ENCODE measurements at places on chromosomes 16 and 17. TPM values are rescaled to one million over a fixed set of nuclear protein-coding genes. Genes with fewer than 3 reads are reported as not detected.

Gene ADAT1
- 63.6 TPM for total RNA-seq

Gene DOC2B
- total RNA-seq, result 0.24 TPM

Gene XAF1
- 36.3 TPM for total RNA-seq

Gene NLK
- total RNA-seq, result 12.9 TPM

Gene CD300H
- 18.3 TPM for total RNA-seq

Gene SLC5A11
- 0.80 TPM for total RNA-seq

Gene RNF157
- total RNA-seq, result 94.3 TPM

Gene UNC13D
- 194 TPM for total RNA-seq

Gene TP53TG3B
- total RNA-seq, result not detected

- peaks cover 5% of the 10 kb centered on the region for H3K27me3 ChIP-seq
- H3K4me3 ChIP-seq, result no peak overlapping the region
- H3K4me1 ChIP-seq, result no peaks in the 10 kb centered on the region
- no peak overlapping the region for H3K27ac ChIP-seq
- no peaks in the 10 kb centered on the region for H3K36me3 ChIP-seq
- DNase-seq, result no peak
Observed at GRCh38 chr17:76540381-76541300, 797 bp downstream of the PRCD start.

DNA sequence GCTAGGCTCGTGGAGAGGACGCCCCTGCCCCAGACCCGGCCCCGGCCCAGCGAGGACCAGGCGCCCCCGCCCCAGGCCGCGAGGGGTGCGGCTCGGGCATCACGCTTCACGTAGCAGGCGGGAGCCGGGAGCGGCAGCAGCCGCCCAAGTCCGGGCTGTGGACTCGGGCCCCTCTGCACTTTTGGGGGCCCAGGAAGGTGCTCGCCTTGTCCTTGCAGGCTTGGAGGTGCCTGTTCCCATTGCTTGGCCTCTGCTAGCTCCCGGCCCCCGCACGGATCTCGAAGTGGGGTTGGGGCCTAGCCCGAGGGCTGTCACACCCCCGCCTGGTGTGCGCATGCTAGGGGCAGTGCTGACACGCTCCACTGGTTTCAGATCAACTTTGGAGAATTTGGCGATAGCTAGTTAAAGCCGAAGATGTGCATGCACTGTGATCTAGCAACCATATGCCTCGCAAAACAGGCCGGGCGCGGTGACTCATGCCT is 55.7 kb downstream of the WSB1 start:
- no peaks in the 10 kb centered on the region for H3K27me3 ChIP-seq
- H3K4me3 ChIP-seq, result no peak overlapping the region
- H3K4me1 ChIP-seq, result peaks cover 7% of the 10 kb centered on the region
- no peak overlapping the region for H3K27ac ChIP-seq

DNA sequence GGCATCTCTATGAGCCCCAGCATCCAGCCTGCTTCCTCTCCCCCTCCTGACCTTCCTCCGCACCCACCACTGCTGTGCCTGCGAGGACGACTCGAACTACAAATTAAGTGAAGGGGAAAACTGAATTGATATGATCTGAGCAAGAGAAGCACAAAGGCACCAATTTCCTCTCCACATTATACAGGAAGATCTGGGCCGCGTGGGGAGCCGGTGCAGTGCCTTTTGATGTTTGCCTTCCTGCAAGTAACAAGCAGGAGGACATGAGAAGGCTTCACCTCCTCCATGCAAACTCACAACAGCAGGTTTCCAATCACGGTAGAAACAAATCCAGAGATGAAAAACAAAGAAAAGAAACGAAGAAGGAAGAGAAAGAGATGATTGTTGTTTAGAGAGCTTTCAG is 57.8 kb upstream of the MMP2 start:
- H3K36me3 ChIP-seq, result no peaks in the 10 kb centered on the region
- no peaks in the 10 kb centered on the region for H3K4me1 ChIP-seq
- no peak for DNase-seq
- H3K27ac ChIP-seq, result no peak overlapping the region

GRCh38 chr17:42577532-42578281 is at the start of gene PSMC3IP:
TSS of gene PSMC3IP (minus strand) at chr17:42577729. CDS start at chr17:42577686, 43 bp downstream.
- DNase-seq, result peak; percentile 87
- H3K4me1 ChIP-seq, result peaks cover 12% of the 10 kb centered on the region
- no peaks in the 10 kb centered on the region for H3K27me3 ChIP-seq
- peak within 1 kb of the TSS; percentile 87 for H3K27ac ChIP-seq
- H3K4me3 ChIP-seq, result peak within 1 kb of the TSS; percentile 96

DNA sequence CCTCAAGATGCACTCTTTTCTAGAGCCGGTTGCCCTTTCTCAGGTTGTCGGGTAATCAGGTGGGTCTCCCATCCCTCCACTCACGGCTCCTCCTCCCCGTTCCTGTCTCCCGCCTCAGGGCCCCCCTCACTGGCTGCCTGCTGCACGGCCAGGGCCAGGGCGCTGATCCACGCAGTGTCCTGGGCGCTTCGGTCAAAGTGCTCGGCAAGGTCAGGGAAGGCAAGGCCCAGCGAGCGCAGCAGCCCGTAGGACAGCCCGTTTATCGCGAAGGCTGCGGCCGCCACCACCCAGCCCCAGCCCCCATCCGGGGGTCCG is 753 bp downstream of the SLC16A11 start:
- H3K4me1 ChIP-seq, result peaks cover 27% of the 10 kb centered on the region
- no peaks in the 10 kb centered on the region for H3K27me3 ChIP-seq
- H3K4me3 ChIP-seq, result peak overlapping the region; percentile 68

GRCh38 chr16:78749745-78750268 is 650.4 kb downstream of the WWOX start:
- DNase-seq, result no peak
- H3K27ac ChIP-seq, result peak overlapping the region; percentile 9
- H3K27me3 ChIP-seq, result no peaks in the 10 kb centered on the region
- H3K4me3 ChIP-seq, result no peak overlapping the region
- H3K36me3 ChIP-seq, result no peaks in the 10 kb centered on the region
- H3K4me1 ChIP-seq, result peaks cover 22% of the 10 kb centered on the region

DNA sequence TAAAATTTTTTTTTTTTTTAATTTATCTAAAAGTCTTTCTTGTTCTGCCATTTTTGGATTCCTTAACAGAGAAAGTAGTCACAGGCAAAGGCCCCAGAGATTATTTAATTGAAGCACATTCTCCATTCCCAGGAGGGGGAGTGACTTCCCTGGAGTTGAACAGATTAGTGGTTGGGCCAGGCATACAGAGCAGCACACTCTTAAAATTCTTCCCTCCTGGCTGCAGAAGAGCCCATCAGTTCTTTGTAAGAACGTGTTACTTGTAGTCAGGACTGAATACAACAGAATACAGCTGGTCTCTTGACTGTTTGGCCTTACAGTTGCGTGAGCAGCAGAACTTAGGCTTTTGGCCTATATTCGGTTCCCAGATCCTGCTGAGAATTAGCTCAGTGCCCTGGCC is 1.8 kb downstream of the ALKBH5 start:
- no peak for DNase-seq
- H3K4me3 ChIP-seq, result peak overlapping the region; percentile 78
- H3K4me1 ChIP-seq, result peaks cover 53% of the 10 kb centered on the region
- H3K36me3 ChIP-seq, result peaks cover 3% of the 10 kb centered on the region
- no peaks in the 10 kb centered on the region for H3K27me3 ChIP-seq
- peak overlapping the region; percentile 93 for H3K27ac ChIP-seq

- peaks cover 6% of the 10 kb centered on the region for H3K4me1 ChIP-seq
- DNase-seq, result no peak
- no peaks in the 10 kb centered on the region for H3K36me3 ChIP-seq
- H3K27ac ChIP-seq, result no peak overlapping the region
- no peak overlapping the region for H3K4me3 ChIP-seq
- no peaks in the 10 kb centered on the region for H3K27me3 ChIP-seq
Observed at GRCh38 chr16:74556375-74556922, 50.5 kb downstream of the GLG1 start.

DNA sequence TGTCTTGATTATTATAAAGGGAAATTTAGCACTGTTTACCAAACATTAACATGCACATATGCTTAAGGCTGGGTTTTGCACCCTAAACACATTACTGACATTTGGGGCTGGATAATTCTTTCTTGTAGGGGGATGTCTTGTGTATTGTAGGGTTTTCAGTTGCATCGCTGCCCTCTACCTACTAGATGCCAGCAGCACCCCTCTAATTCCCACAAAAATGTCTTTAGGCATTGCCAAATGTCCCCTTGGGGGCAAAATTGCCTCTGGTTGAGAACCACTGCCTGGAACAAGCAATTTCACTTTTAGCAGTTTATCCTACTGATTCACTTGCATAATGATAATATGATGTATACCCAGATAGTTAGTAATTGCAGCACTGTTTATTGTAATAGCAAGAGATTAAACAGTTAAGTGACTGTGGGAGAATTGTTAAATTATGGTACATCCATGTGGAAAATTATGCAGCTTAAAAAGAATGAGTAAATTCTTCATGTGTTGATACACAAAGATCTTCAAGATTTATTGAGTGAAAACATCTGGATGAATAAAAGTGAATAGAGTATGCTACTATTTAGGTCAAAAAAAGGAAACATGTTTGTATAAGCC is 18.4 kb downstream of the PRSS54 start:
- DNase-seq, result no peak
- H3K4me1 ChIP-seq, result no peaks in the 10 kb centered on the region
- no peak overlapping the region for H3K27ac ChIP-seq
- H3K36me3 ChIP-seq, result no peaks in the 10 kb centered on the region

- no peaks in the 10 kb centered on the region for H3K27me3 ChIP-seq
- H3K4me3 ChIP-seq, result no peak overlapping the region
- H3K4me1 ChIP-seq, result peaks cover 8% of the 10 kb centered on the region
- no peaks in the 10 kb centered on the region for H3K36me3 ChIP-seq
- H3K27ac ChIP-seq, result no peak overlapping the region
Observed at GRCh38 chr16:53337294-53337693, 97.0 kb upstream of the RBL2 start.

DNA sequence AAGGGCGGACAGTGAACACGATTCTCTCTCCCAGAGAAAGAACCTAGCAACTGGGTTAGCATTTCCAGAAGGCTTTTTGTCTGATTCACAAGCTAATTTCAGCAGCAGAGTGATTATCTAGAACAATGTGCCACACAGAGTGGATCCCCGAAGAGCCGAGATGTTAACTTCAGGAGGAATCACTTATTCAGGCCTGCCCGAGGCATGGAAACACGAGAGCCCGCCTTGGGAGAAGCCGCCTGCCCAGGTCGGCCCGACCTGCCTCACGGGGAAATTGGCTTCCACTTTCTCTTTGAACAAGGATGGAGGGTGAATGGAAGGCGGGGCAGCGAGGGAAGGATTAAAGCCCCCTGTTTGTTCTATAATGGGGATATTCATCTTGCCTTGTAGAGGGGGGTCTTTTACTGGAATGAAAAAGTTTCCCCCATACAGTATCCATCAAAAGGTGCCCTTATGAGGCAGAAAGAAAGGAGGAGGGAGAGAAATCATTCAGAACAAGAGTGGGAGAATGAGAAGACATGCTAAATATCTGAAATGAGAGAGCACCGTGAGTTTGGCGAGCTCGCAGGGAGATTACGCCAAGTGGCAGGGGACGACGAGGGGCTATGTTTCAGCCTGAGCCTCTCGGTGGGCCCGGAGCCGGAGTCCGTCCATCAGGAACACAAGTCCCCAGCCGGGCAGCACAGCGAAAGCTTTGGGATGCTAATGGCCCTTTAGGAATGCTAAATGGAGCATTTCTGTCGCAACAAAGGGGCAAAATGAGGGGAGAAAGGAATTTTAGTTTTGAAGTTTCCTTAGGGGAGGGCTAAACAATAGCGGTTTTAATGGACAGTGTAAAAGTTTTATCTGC is 33.0 kb downstream of the NTN1 start:
- no peak for DNase-seq
- no peaks in the 10 kb centered on the region for H3K4me1 ChIP-seq
- no peak overlapping the region for H3K4me3 ChIP-seq
- no peaks in the 10 kb centered on the region for H3K36me3 ChIP-seq

DNA sequence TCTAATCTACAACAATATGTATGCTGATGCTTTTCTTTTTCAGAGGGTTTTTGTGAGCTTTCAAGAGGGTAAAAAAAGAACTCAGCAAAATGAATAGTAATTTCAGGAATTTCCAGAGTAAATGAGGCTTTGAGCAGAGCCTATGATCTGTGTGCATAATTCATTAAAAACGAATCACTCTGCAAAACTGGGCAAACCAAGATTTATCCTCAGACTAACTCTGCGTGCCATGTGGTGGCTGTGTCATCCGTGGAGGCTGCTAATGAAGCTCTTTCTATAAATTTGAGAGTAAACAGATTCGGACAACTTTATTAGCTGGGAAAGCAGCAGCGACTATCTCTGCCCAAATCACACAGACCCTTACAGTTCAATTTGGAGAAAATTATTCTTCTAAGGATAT is 83.8 kb downstream of the FOXL1 start:
- DNase-seq, result no peak
- no peaks in the 10 kb centered on the region for H3K27me3 ChIP-seq
- no peaks in the 10 kb centered on the region for H3K36me3 ChIP-seq
- no peaks in the 10 kb centered on the region for H3K4me1 ChIP-seq
- H3K4me3 ChIP-seq, result no peak overlapping the region

DNA sequence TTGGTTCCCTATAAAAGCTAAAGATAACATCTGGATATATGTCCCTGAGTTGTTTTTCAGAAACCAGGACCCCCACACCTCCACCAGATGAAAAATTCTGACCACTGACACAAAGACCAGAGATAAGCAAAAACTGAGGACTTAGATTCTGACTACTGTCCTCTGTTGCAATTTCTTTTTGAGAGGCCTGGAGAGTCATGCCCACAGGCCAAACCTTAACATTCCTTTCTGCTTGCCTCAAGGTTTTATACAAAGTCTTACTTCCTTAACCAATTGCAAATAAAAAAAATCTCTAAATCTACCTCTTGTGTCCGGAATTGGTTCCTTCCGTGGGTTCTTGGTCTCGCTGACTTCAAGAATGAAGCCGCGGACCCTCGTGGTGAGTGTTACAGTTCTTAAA is 228.5 kb downstream of the ABCC12 start:
- no peak overlapping the region for H3K4me3 ChIP-seq
- no peaks in the 10 kb centered on the region for H3K4me1 ChIP-seq
- H3K36me3 ChIP-seq, result no peaks in the 10 kb centered on the region
- H3K27ac ChIP-seq, result no peak overlapping the region

DNA sequence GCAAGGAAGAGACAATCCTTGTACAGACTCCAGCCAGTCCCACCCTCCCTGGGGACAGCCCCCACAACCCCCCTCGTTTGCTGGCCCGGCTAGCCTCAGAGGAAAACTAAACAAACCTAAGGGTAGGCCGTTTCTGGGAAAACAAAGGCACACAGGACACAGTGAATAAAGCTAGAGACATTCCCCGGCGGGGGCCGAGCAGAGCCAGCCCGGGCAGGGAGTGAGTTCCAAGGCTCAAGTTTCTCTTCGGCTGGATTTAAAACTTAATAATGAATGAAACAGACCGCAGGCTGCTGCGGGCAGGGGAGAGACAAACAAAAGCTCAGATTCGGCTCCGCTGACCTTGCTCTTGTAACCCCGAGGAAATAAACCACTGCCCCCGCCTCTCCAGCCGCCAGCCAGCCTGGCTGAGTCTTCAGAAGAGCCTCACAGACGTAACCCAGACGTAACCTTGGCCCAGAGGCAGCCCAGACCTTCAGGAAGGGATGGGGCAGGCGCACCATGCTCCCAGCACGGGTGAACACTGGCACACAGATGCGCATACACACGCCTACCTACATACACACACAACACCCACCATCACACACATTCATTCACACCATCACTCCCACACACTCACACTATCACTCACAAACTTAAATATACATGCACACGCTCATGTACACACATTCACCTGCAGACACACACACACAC is 216.0 kb downstream of the ZNF423 start:
- no peaks in the 10 kb centered on the region for H3K27me3 ChIP-seq
- no peaks in the 10 kb centered on the region for H3K4me1 ChIP-seq
- no peak overlapping the region for H3K4me3 ChIP-seq
- H3K36me3 ChIP-seq, result no peaks in the 10 kb centered on the region
- H3K27ac ChIP-seq, result no peak overlapping the region

GRCh38 chr16:67632415-67633172 is 12.3 kb upstream of the CARMIL2 start:
- no peak overlapping the region for H3K27ac ChIP-seq
- peaks cover 75% of the 10 kb centered on the region for H3K36me3 ChIP-seq
- H3K4me3 ChIP-seq, result no peak overlapping the region
- H3K4me1 ChIP-seq, result no peaks in the 10 kb centered on the region
- DNase-seq, result no peak
